ENCODE measurements at places on chromosomes 1 and 21. TPM values are rescaled to one million over a fixed set of nuclear protein-coding genes. Genes with fewer than 3 reads are reported as not detected.

DNA sequence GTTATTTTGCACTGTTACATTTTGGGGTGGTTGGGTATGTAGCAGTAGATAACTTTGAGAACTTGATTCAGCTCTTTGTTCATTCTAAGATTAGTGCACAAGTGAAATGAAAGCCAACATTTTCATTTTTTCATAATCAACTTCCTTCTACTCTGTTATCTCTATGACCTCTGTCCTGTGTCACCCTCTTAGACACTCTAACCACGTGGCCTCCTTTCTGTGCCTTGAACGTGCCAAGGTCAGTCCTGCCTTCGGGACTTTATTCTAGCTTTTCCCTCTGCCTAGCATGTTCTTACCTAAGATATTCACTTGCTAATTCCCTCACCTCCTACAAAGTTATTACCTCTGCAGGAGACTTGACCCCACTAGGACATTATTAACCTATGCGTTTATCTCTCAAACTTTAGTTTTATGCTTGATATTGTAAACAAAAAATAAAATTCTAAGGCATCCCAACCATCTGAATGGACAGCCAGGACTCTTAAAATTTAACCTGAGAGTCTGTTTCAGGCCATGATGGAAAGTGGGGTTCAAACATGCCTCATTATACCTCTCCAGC lies 19.2 kb upstream of the EDEM3 start:
- peak overlapping the region; percentile 49 for H3K27ac ChIP-seq
- no peak overlapping the region for H3K4me3 ChIP-seq
- peak; percentile 75 for DNase-seq
- peaks cover 25% of the 10 kb centered on the region for H3K4me1 ChIP-seq

- no peak overlapping the region for H3K4me3 ChIP-seq
- no peak overlapping the region for H3K27ac ChIP-seq
- no peaks in the 10 kb centered on the region for H3K27me3 ChIP-seq
- no peaks in the 10 kb centered on the region for H3K36me3 ChIP-seq
- DNase-seq, result no peak
- no peaks in the 10 kb centered on the region for H3K4me1 ChIP-seq
These were observed 32.3 kb downstream of the RPL5 start for GRCh38 chr1:92864131-92864530.

THEM5 gene
- total RNA-seq, result not detected

- peaks cover 5% of the 10 kb centered on the region for H3K4me1 ChIP-seq
- H3K27ac ChIP-seq, result peak overlapping the region; percentile 97
- no peak for DNase-seq
- no peaks in the 10 kb centered on the region for H3K27me3 ChIP-seq
- H3K36me3 ChIP-seq, result no peaks in the 10 kb centered on the region
- peak overlapping the region; percentile 85 for H3K4me3 ChIP-seq
These were observed 557 bp downstream of the EMC1 start for GRCh38 chr1:19250629-19251304.

DNA sequence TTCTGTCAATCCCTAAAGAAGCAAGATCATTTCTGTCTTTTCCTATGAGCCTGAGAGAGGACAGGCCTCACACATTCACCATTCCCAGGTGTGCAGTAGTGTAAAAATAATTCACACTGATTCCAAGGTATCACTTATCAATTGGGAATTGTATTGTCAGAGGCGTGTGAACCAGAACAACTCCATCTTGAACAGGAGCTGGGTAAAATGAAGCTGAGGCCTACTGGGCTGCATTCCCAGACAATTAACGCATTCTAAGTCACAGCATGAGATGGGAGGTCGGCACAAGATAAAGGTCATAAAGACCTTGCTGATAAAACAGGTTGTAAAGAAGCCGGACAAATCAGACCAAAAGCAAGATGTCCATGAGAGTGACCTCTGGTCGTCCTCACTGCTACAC lies 239.2 kb downstream of the SMYD3 start:
- no peak overlapping the region for H3K4me3 ChIP-seq
- DNase-seq, result no peak
- no peaks in the 10 kb centered on the region for H3K27me3 ChIP-seq
- H3K4me1 ChIP-seq, result no peaks in the 10 kb centered on the region
- H3K27ac ChIP-seq, result no peak overlapping the region
- no peaks in the 10 kb centered on the region for H3K36me3 ChIP-seq

GRCh38 chr21:36710729-36711048 lies 11.8 kb downstream of the SIM2 start:
- peaks cover 41% of the 10 kb centered on the region for H3K27me3 ChIP-seq
- H3K27ac ChIP-seq, result no peak overlapping the region
- H3K4me3 ChIP-seq, result no peak overlapping the region
- H3K4me1 ChIP-seq, result peaks cover 11% of the 10 kb centered on the region

- no peak overlapping the region for H3K4me3 ChIP-seq
- H3K4me1 ChIP-seq, result no peaks in the 10 kb centered on the region
- no peaks in the 10 kb centered on the region for H3K36me3 ChIP-seq
- no peak for DNase-seq
These were observed 128.4 kb upstream of the CAMK1G start for GRCh38 chr1:209455145-209455544.

LCK gene
- 1.6 TPM for total RNA-seq

GRCh38 chr1:43530483-43531106 lies at the start of gene PTPRF:
Gene PTPRF, plus strand, starts transcription at chr1:43530883. Its CDS starts 14,193 bp downstream, at chr1:43545076.
- DNase-seq, result peak; percentile 82
- peaks cover 23% of the 10 kb centered on the region for H3K4me1 ChIP-seq
- H3K27me3 ChIP-seq, result no peaks in the 10 kb centered on the region

- no peak overlapping the region for H3K4me3 ChIP-seq
- no peaks in the 10 kb centered on the region for H3K4me1 ChIP-seq
- H3K36me3 ChIP-seq, result no peaks in the 10 kb centered on the region
- H3K27me3 ChIP-seq, result no peaks in the 10 kb centered on the region
These were observed 35.1 kb downstream of the CATSPERE start for GRCh38 chr1:244496186-244496585.

- H3K4me1 ChIP-seq, result no peaks in the 10 kb centered on the region
- H3K27ac ChIP-seq, result no peak overlapping the region
- no peaks in the 10 kb centered on the region for H3K27me3 ChIP-seq
- no peaks in the 10 kb centered on the region for H3K36me3 ChIP-seq
- no peak overlapping the region for H3K4me3 ChIP-seq
These were observed 9.5 kb downstream of the WNT9A start for GRCh38 chr1:227938276-227938675.

- peaks cover 3% of the 10 kb centered on the region for H3K36me3 ChIP-seq
- H3K27ac ChIP-seq, result no peak overlapping the region
- no peaks in the 10 kb centered on the region for H3K4me1 ChIP-seq
- DNase-seq, result no peak
These were observed 142.3 kb downstream of the PLXNA2 start for GRCh38 chr1:208101661-208102431.

- no peaks in the 10 kb centered on the region for H3K27me3 ChIP-seq
- H3K4me1 ChIP-seq, result no peaks in the 10 kb centered on the region
- H3K27ac ChIP-seq, result no peak overlapping the region
These were observed 31.9 kb upstream of the SLC19A2 start for GRCh38 chr1:169517558-169518186.

GRCh38 chr1:175269151-175269550 lies 76.6 kb upstream of the KIAA0040 start:
- no peaks in the 10 kb centered on the region for H3K4me1 ChIP-seq
- H3K27me3 ChIP-seq, result no peaks in the 10 kb centered on the region
- DNase-seq, result no peak
- no peak overlapping the region for H3K27ac ChIP-seq

SERTAD4 gene
- total RNA-seq, result 0.24 TPM

FCN3 gene
- total RNA-seq, result 2.0 TPM

DNA sequence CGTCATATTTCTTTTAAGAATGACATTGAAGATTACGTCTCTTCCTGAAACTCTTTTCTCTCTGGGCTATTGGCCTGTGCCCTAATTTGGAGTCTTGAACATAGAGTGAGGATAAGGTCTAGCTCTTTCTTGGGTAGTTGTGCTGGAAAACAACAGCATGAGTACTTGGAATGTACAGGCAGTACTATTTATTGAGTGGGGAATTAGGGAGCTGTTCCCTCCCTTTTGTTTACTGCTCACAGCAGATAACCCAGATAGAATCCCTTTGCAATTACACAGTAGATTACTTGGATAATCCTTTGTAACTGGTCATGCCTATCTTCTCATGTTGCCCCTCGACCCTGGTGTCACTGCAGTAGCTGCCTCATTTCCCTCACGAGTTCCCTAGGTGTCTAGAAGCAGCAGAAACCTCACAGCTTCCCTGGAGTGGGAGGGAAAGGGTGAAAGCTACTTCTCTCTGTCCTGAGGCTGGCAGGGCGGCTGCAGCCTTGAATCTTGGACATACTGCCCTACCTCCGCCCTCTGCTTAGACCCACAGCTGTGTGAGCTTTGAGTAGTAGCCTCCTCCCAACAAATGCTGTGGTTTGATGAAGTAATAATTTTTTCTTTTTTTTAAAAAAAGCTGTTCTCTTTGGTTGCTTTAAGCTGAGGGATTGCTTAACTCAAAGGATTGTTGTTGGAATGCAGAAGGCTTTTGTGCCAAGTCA lies 70.6 kb downstream of the FGGY start:
- peak; percentile 44 for DNase-seq
- H3K27me3 ChIP-seq, result no peaks in the 10 kb centered on the region
- H3K4me3 ChIP-seq, result no peak overlapping the region
- peak overlapping the region; percentile 20 for H3K27ac ChIP-seq
- no peaks in the 10 kb centered on the region for H3K36me3 ChIP-seq

DNA sequence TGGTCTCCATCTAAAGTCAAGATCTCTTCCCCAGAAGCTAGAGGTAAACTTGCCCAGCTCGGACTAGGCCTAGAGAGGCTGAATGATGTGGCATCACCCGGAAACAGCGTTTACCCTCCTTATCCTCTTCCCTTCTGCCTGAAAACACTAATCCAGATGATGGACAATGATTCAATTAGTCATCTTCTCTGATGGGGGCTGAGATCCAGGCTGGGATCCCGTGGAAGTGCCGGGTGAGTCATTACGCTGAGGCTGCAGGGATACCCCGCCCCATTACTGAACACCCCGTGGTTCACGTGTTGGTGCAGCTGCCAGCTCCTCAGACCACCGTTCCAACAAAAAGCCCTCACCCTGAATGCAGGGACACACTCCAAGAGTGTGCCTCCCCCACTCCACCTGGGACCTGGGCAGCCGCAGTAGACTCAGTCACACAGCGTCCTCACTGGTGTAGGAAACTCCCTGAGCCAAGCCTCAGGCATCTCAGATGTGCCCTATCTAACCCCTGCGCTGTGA lies 2.0 kb downstream of the S100A6 start:
- H3K36me3 ChIP-seq, result no peaks in the 10 kb centered on the region
- H3K4me1 ChIP-seq, result no peaks in the 10 kb centered on the region
- no peak overlapping the region for H3K27ac ChIP-seq

- no peak overlapping the region for H3K4me3 ChIP-seq
- DNase-seq, result no peak
- H3K27me3 ChIP-seq, result no peaks in the 10 kb centered on the region
- H3K36me3 ChIP-seq, result no peaks in the 10 kb centered on the region
These were observed 378.5 kb downstream of the PLPP3 start for GRCh38 chr1:56200896-56201295.

ZNF593OS gene
- not detected for total RNA-seq

DNA sequence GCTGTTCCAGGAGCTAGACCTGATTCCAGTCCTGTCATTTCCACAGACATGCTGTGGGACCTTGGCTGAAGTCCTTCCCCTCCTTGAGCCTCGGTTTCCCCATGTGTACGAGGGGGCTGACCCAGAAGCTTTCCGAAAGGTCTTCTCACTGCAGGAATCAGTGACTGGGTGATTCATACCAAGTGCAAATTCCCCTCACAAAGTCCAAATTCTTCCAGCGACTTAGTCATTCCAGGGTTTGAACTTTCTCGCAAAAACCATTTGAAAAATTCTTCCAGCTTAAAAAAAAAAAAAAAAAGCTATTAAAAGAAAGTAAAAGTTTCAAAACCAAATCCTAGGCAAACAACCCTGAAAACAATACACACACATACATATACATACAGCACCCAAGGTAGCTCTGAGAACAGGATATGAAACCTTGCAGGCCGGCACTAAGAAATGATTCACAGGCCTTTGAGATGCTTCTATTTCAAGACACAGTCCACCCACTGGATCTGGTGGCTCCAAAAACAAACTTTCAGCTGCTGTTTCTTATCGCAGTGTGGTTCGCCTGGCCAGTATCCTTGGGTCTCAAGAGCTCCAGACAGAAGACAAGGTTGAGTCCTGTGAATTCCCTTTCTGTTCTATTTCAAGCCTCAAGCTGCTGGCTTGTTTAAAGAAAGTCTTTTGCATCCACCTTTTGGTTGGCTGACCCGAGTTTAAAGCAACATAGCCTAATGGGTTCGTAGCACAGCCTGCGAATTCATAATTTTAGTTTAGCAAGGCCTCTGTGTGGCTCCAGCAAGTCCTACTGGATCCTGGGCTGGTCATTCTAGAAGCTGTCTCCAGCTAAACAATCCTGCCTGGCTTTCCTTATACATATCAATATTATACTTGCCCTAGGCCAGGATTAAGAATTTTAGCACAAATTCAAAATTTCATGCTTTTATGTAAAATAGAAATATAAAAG lies 18.0 kb upstream of the ID3 start:
- H3K36me3 ChIP-seq, result no peaks in the 10 kb centered on the region
- H3K4me1 ChIP-seq, result no peaks in the 10 kb centered on the region
- H3K27ac ChIP-seq, result no peak overlapping the region
- no peaks in the 10 kb centered on the region for H3K27me3 ChIP-seq
- no peak overlapping the region for H3K4me3 ChIP-seq

GRCh38 chr21:39321424-39321823 lies 8.0 kb upstream of the BRWD1 start:
- no peak overlapping the region for H3K4me3 ChIP-seq
- no peak overlapping the region for H3K27ac ChIP-seq
- no peak for DNase-seq
- H3K27me3 ChIP-seq, result no peaks in the 10 kb centered on the region
